ENCODE measurements at places on chromosomes 5 and 9.

DNA sequence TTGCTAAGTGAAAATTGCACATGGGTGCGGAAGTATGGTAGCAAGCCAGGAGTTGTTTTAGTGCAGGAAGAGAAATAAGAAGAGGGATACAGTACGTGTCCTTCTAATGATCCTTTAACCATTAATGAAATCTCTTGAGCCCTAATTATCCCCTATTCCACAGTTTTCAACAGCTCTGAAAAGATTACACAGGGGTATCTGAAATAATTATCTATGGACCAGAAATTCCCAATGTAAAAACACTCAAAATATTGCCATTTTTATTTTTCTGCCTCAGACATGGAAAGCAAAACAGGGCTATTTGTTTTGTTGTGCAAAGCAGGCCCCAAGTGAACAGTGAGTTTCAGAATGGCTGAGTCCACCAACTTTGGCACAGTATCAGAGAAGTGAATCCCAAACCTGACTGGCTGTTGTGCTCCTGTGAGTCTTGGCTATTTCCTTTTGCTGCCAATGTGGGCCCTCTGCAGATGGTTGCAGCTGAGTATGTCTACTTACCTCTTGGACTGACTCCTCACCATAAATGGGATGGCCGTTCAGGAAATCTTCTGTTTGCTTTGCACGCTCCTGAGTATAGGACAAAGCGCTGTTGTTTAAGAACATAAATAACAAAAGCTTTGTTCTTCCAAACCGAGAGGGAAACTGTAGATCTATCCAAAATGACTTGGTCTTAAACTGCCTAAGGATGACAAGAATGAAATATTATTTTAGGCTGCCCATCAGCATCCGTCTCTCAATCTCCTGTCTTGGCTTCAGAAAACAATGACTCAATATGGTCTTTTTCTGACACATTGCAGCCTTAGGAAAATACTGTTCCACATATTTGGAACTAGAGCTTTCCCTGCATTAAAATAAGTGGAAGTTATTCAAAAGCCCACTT lies 204.1 kb downstream of the DEPDC1B start:
- DNase-seq: no peak

- DNase-seq: no peak
These were observed 71.8 kb downstream of the SYK start for GRCh38 chr9:90873422-90873821.

- peak; percentile 16 for DNase-seq
These were observed 9.7 kb downstream of the LECT2 start for GRCh38 chr5:135944967-135945560.

DNA sequence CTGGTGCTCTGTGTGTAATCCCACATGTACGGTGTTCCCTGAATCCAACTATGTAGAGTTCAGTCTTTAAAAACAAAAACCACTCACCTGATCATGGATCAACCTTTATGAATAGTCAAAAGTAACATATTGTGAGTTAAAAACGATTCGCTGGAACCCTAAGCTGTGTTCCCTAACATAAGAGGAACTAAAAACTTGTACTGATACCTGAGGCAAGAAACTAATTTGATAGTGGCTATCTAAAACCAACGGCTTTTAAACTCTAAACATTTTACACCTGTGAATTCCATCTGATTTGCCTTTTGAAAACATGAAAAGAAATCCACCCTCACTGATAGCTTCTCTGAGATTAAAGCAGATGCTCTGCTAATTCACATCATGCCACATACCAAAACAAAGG lies 101.5 kb downstream of the DEPDC1B start:
- DNase-seq: no peak

DNA sequence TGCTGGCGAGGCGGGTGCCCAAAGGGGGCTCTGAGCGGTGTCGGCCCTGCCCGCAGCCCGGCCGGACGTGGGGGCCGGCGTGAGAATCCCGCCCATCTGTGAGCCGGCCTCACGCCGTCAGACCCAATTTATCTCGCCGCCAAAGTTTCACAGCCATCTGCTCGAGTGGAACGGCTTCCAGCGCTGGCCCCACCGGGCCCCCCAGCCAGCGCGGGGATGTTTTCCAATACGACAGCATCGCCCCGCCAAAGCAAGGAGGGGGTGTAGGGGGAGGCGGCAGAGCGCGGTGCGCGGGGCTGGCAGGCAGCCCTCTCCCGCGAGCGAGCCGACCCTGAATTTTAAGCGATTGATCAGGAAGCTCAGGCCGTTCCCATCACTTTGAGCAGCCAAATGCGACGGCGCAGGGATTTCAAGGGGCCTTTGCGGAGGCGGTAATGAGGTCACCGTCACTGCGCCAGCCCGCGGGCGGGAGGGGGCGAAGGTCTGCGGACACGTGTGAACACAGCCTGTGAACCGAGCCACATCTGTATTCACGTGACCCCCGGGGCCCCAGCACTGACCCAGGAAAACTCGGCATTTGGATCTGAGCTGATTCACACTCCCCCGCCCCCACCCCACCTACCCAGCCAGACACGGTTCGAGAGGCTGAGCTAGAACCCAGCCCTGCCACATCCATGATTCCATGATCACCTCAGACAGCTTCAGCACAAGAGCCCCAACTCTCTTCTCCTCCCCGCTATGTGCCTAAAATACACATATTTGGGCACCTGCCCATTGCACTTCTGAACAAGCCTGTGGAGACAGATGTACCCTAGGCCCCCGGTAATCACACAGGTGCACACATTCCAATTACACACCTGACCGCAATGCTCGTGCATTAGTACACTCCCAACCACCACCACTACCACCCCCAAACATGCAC lies 47.8 kb upstream of the PSD2 start:
- DNase-seq: peak; percentile 61

- no peak for DNase-seq
These were observed 8.4 kb upstream of the PSD2 start for GRCh38 chr5:139787257-139787567.

GRCh38 chr9:82539146-82539545 lies 523.8 kb downstream of the RASEF start:
- DNase-seq: no peak

DNA sequence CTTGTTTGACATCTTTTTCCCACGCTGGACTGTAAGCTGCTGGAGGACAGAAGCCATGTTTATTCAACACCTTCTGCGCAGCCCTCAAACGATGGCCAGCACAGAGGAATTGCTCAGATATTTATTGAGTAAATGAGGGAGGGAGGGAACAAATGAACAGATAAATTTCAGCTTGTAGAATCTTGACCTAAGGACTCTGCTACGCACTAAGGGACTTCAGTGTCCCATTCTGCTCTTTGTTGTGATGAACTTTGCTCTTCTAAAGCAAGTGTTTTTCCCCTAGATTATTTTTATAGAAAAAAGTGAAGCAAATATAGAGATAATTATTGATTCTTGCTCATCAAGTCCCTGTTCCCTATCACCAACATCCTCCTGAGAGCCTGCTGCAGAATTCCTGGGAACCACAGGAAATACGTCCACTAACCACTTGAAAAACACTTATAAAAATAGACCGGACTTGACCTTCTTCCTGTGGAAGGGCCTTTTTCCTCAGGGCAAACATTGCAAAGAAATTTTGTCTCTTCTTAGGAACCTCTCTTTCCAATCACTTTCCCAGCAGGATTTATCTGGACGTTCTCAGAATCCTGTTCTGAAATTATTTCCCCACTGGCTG lies 54.9 kb downstream of the FGF1 start:
- DNase-seq: no peak
